ENCODE measurements at places on chromosomes 3 and 15.

DNA sequence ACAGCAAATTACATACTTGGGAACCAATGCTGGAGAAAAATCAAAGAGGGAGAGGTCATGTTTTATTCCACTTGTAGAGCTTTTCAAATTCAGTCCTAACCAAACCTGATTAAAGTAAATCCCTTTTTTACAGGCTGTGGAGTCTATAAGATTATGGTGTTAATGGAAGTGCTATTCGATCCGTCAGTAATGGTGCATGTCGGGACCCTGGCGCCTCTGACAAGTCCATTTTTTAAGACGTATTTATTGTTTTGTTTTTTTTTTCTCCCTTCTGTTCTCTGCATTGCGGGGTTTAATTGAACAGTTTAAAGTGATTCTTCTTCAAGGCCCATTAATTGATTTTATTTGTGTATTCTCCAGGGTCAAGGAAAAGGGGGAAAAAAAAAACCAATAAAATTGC, 725.9 kb downstream of the TUSC7 start:
- no peak for DNase-seq

GRCh38 chr15:61049028-61049427, 180.1 kb downstream of the RORA start:
- DNase-seq: no peak

- no peak for DNase-seq
Measured at GRCh38 chr15:67900621-67901147, 60.8 kb upstream of the RNU6-1 start.

- DNase-seq: no peak
Measured at GRCh38 chr15:25668236-25668795, 194.8 kb downstream of the ATP10A start.

DNA sequence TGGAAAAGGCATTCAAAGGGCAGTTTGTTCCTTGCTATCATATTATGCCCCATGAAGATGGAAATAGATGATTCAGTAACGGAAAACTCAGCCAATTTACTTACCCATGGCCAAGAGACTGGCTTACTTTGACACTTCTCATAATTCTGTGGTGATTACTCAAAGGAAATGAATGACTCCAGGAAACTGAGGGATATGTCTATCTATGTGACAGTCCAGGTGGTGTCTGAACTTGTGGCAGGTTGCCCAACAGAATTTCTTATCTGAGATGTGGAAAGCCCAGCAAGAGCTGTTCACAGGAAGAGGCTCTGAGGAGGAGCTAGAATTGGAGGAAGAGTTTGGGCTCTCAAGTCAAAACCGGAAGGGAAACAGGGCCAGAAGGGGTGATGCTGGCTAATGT, 91.2 kb downstream of the KCNAB1 start:
- no peak for DNase-seq

- no peak for DNase-seq
Measured at GRCh38 chr3:58119186-58119585, 91.6 kb downstream of the DNASE1L3 start.

- no peak for DNase-seq
Measured at GRCh38 chr15:48559285-48559684, 86.2 kb downstream of the FBN1 start.

- DNase-seq: no peak
Measured at GRCh38 chr15:22887157-22887951, 48.9 kb downstream of the NIPA2 start.

DNA sequence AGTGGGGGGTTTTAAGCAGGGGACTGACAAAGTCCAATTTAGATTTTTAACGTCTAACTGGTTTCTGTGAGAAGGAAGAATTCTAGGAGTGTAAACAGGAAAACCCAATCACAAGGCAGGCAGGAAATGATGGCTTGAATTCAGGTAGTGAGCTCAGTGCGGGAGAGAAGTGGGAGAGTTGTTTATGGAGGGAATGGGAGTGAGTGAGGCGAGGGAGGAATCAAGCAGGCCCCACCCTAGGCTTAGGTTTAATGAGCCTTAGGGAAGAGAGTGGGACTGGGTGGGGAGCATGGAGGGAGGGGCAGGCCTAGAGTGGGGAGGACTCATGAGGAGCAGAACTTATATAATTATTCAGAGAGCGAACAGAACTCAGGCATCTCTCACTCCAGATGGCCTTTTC, 17.9 kb downstream of the VIPR1 start:
- no peak for DNase-seq

DNA sequence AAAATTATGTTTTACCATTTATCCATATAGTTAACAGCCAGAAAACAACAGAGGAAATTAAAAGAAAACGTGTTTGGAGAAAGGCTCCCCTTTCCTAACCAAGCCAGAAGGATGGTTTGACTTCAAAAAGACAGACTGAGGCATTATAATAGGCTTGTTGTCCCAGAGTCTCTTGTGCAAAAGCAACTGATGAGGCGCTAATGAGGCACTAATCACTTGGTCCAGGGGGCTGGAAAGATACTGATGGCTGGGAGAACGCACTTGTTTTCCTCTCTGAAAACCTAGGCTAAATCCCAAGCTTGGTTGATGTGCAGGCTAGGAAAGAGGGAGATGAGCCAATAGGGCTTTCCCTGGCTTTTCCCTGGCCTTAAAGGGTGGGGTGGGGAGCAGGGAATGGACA, 389.6 kb downstream of the NTRK3 start:
- DNase-seq: no peak

GRCh38 chr3:180048103-180048502, 11.4 kb upstream of the PEX5L start:
- DNase-seq: no peak

GRCh38 chr3:143839980-143840379, 8.3 kb downstream of the SLC9A9 start:
- DNase-seq: no peak

Data from NCI-H460 (cell line).